ENCODE measurements at places on chromosomes 16 and 17. TPM values are rescaled to one million over a fixed set of nuclear protein-coding genes. Genes with fewer than 3 reads are reported as not detected.

KRT33A gene
- not detected for total RNA-seq

DNA sequence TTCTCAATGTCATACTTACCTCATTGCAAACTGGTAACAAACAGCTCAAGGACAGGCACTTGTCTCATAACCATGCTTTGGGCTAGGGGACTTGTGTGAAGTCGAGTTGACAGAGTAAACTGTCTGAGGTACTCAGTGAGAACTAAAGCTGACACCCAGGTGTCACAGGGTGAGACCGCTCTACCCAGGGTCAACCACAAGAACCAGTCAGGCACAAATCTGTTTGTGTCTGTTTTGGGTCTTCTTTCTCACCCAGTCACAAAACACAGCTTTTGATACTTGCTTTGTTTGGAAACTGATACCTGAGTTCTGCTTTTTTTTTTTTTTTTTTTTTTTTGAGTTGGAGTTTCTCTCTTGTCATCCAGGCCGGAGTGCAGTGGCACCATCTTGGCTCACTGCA, 161.1 kb downstream of the STX8 start:
- DNase-seq: no peak

KIFC3 gene
- total RNA-seq: 17.2 TPM

FAM83G gene
- total RNA-seq: 40.4 TPM

- peak; percentile 52 for DNase-seq
Measured at GRCh38 chr17:40560592-40561293, 4.5 kb downstream of the CCR7 start.

DNA sequence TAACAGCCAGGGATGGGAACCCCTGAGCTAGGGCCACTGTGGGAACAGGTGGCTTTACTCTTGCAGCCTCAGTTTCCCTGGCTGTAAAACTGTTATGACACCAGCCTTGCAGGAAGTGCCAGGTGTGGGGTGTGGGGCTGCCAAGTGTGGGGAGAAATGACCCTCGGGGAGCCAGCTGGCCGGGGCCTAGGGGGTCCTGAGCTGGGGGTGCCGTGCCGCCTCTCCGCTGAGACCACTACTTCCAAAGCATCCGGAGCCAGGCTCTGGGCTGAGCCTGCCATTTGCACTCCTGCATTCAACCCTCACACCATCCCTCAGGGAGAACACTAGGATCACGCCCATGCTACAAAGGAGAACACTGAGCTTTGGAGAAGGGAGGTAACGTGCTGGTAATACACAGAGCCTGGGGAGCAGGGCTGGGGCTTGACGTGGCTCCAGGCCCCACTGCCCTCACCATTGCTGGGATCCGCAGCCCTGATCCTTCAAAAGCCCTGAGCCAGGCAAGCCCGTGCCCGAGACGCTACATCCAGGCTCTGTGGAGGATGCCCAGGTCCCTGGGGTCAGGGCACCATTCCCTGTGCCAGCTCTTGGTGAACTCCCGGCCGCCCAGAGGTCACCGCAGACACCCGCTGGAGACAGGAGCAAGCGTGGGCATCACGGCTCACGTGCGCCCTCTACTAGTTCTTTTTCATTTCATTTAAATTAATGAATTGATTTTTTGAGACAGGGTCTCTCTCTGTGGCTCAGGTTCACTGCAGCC, 28.8 kb upstream of the GINS2 start:
- DNase-seq: peak; percentile 91

GRCh38 chr16:76268824-76269223, 8.4 kb upstream of the CNTNAP4 start:
- no peak for DNase-seq

ARL5C gene
- not detected for total RNA-seq

GRCh38 chr17:13510062-13510461, 91.7 kb downstream of the HS3ST3A1 start:
- DNase-seq: no peak

DNA sequence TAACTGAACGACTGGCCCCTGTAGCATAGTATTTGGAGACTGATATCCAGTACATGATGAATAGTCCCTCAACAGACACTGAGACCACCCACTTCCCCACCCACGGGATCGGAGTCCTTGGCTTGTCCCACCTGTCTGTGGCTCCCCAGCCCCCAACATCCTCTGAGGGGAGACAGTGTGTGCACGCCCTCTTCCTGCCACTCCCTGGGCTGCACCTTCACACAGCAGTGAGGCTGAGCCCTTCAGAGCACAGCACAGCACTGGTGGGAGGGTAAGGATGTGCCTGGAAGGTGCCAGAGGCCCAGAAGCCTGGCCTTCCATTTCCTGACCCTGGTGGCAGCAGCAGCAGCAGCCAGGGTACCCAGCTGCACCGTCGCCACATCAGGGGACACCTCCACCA, 11.0 kb downstream of the DNASE1 start:
- peak; percentile 41 for DNase-seq

DNA sequence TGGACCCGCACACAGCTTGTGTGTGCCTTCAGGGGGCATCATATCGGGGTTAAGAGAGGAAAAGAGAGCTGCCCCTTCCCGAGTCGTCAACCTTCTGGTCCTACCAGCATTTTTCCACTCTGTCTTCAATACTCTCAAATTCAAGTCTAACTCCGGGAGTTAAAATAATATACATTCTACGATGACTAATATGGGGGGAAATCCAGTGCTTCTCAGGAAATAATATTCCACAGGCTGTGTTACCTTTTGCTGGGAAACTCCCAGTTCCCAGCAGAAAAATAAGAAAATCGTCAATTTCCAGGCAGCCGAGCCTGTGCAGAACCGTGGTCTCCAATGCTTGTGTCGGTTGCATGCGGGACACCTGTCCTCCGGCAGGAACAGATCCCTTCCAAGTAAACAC, 105.0 kb upstream of the FOXF1 start:
- no peak for DNase-seq

DNA sequence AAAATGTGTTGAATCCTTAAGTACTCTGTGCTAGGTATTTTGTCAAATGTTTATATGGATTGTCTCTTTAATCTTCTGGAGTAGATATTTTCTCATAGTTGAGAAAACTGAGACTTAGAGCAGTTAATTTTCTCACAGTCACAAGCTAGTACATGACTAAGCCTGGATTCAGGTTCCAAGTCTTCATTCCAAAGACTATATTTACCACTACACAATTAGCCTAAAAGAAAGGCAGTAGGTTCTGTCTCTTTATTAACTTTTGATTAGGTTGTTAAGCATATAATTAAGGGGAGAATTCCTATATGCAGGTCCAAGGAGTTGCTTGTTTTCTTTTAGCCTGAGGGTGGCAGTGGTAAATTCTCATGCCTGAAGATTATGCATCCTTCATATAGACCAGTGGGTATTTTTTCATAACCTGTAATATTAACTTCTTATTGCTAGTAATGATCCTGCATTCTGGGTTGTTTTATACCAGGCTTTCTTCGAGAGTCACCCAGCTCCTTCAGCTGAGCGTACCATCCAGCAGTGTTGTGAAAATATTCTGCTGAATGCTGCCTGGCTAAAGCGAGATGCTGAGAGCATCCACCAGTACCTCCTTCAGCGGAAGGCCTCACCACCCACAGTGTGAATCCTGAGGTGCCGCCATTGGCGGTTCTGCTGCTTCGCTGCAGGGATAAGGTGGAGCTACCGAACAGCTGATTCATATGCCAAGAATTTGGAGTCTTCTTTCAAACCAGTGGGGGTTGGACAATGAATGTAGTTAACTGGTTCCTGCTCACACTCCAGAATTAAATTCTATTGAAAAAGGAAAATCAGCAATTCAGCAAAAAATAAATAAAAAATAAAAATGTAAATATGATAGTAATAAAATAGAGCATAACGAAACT, 28.2 kb upstream of the KPNB1 start:
- DNase-seq: no peak

HERPUD1 gene
- total RNA-seq: 165 TPM

DNA sequence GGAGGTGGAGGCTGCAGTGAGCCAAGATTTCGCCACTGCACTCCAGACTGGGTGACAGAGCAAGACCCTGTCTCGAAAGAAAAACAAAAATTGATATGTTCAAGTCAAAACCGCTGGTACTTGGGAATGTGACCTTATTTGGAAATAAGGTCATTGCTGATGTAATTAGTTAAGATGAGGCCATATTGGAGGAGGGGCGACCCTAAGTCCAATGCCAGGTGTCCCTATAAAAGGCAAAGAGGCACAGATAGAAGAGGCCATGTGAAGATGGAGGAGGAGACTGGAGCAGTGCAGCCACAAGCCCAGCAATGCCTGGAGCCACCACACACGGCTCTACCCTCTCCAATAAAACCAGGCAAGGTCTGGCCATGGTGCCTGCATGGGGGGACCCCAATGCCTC, 50.8 kb upstream of the JPH3 start:
- no peak for DNase-seq

DNA sequence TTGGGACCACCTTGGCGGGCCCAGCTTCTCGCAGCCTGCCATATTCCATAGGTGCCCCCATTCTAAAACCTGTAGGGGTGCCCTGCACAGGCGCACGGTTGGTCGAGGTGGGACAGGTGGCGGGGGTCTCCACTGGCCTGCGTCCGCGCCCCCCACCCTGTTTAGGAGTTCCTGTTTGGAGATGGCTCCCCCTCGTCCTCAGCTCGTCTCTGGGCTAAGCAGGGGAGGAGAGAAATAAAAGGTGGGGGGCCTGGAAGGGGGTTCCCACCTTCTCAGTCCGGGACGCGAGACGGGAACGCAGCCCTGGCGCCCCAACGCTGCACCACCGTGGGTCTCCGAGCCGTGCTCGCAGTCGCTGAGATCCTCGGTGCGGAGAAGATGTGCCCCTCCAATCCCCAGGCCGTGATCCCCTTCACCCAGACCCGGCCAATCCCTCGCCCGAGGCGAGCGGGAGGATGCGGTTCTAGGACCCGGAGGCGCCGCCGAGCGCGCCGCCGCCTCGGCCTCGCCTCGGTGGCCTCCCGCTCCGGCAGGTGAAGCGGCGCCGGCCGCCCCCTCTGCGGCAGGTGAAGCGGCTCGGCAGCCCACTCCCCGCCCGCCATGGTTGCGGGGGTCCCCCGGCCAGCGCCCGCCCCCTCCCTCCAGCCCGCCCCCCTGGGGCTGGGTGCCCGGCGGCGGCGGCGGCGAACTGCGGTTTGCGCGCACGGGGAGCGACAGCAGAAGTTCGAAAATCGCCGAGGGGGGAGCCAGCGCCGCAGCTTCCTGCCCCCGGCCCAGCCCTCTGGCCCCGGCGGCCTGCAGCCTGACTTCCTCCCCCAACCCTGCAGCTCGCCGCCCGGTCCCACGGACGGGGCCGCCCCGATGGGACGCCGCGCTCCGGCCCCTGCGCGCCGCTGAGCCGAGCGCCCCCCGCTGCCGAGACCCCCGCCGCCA, at the start of gene FMNL1:
Gene FMNL1, plus strand, starts transcription at position 805 of the 933 bp plus-strand sequence. CDS start 240 bp downstream, outside the sequence.
- DNase-seq: peak; percentile 88

DNA sequence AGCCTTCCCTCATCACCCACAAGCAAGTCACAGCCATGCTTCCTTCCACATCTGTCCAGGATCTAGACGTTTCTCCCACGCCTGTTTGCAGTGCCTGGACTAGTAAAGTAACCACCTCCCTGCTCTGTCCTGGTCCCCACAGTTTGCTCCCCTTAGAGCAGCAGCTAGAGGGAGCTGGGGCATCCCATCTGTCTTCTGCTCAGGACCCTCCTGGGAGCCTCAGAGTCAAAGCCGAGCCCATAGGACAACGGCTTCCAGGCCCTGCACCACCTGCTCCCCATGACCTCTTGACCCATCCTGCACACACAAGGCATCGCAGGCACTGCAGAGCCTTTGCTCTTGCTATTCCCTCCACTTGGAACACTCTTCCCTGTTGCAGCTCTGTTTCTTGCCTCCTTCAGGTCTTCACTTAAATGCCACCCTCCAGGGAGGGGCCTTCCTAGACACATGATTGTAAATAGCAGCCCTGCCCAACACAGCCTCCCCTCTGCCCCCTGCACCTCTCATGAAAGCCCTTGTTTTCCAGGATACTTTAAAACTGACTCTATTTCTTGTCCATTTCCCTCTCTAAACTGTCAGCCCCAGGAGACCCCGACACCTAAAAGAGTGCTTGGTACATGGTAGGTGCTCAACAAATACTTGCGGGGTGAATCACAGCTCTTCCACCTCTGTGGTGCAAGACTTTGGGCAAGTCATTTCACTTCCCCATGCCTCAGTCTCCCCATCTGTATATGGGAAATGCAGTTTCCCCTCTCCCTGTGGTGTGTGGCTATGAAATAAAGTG, 3.1 kb downstream of the NATD1 start:
- no peak for DNase-seq

DNA sequence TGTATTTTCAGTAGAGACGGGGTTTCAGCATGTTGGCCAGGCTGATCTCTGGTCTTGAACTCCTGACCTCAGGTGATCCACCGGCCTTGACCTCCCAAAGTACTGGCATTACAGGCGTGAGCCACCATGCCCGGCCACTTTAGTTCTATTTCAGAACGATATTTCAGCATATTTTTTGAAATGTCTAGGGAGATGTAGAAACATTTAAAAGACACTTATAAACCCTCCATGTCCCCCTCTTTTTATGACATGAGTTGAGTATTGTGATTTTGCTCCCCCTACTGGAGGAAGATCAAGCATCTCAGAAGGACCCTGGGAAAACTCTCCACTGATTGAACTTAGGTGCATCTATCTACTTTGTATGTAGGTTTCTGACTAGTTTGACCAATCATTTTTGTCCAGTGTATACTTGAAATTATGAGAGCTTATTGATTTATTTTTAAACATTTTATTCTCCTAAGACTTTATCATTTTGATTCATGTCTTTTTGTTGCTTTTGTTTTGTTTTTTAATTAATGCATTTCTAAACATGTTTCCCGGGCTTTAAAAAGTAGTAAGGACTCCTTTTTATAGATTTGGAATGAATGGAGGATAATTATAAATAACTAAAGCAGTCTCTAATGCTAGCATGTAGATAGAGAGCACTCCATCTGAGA, 105.1 kb downstream of the CHD9 start:
- DNase-seq: no peak

TBC1D16 gene
- 10.9 TPM for total RNA-seq

- peak; percentile 84 for DNase-seq
Measured at GRCh38 chr16:2881783-2882649, 999 bp upstream of the FLYWCH2 start.

GRCh38 chr17:81920612-81921536, 2.9 kb upstream of the SIRT7 start:
- DNase-seq: no peak

Measured in mucosa of descending colon (tissue), 3 donors.